ENCODE measurements at places on chromosomes 11 and 22.

GRCh38 chr22:20573176-20573832, 65.9 kb downstream of the MED15 start:
- no peak for DNase-seq

DNA sequence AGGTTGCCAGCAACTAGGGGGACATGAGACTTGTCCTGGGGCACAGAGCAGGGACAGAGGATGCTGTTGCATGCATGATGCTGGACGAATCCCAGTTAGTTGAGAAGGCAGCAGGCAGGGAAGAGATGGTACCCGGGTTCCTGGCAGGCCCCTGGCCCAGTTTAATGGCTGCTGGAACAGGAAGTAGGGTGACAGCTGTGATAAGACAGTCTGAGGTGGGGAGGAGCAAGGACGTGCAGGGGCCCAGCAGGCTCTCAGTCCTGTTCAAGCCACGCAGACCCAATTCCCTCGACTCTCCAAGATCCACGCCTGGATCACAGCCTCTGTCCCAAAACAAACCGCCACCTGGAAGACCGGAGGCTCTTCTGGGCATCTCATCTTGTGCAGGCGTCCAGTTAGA, 32.0 kb downstream of the LRRC10B start:
- no peak for DNase-seq

DNA sequence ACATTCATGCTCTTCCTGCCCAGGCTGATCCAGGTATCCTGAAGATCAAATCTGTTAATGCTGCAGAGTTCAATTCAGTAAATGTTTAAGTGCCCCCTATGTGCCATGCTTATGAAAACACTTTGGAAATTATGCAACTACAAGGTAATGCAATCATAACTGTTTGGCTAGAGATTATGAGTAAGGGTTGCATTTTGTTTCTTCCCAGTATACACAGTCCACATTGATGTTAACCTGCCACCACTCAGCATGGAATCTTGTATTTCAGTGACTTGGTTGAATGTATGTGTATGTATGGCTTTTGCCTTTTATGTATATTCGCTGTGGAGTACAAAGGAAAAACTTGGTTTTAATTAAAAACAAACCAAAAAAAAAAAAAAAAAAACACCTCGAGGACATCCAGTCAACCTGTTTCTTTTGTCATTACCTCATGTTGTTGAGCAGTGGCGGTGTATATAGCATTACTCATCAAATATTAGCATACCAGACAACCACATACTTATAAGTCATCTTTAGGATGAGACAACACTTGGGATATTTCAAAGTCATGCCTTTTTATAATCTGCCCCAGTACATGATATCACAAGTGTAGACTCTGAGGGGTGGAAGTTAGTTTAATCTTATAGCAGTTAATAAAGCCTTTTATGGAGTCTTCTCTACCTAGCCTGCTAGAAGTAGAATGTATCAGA, 86.1 kb upstream of the HORMAD2 start:
- DNase-seq = no peak

GRCh38 chr11:914747-915501, 4.3 kb upstream of the CHID1 start:
- DNase-seq = no peak

DNA sequence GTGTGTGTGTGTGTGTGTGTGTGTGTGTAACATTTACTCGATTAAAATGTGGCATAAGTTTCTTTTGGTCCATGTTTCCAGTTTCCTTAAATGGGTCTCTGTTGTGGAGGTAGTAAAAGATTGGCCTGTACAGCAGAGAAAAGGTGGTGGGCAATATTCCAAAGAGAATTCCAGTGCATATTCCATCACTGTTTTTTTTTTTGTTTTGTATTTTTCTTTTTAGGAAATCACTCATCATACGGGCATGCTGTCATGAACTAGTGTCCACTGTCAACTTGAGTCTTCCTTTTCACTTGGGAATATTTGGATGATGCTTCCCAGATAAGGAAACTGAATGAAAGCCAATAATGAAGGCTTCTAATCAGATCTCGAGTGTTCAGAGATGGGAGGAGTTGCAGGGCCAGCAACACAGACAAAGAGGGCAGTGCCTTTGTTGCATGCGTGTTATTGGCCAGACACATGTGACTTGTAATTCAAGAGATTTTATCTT, 95.2 kb upstream of the PDGFD start:
- DNase-seq = no peak

DNA sequence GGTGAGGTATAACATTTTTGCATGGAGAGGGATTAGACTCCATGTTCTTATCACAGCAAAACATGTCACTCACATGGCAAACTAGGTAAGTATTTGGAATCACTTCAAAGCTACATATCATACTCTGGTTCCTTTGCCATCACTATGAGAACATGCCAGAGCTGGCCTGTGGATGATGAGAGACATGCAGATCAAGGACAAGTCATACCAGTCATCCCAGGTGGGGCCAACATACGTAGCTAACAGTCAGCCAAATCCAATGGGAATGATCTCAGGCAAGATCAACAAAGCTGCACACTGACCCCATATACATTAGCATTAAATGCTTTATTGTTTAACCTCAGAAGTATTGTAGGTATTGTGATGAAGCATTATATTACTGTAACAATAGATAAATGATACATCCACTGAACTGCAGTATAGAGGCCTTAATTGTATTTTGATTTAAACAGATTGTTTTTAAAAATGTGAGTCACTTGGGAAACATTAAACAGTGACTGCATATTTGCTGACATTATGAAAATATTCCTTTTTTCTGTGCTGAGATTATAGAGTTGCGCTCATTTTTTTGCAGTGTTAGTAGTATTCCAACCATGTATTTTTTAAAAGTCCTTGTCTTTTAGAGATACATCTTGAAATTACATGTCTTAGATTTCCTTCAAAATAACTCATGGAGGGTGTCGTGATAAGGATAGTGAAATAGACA, 37.3 kb upstream of the ARL14EP start:
- no peak for DNase-seq

- no peak for DNase-seq
Measured at GRCh38 chr11:46272816-46273427, 4.5 kb upstream of the CREB3L1 start.

- DNase-seq = no peak
Measured at GRCh38 chr11:71995726-71996291, 2.9 kb upstream of the IL18BP start.

GRCh38 chr11:86186386-86186785, 58.2 kb upstream of the EED start:
- no peak for DNase-seq

- DNase-seq = peak; percentile 63
Measured at GRCh38 chr11:67303132-67303834, at the start of gene SSH3. Gene SSH3, plus strand, starts transcription at chr11:67303530. Its CDS starts 96 bp downstream, at chr11:67303626.

- DNase-seq = no peak
Measured at GRCh38 chr11:126862664-126863243, 137.8 kb downstream of the KIRREL3 start.

GRCh38 chr22:44449683-44450425, 48.2 kb downstream of the RTL6 start:
- DNase-seq = no peak

DNA sequence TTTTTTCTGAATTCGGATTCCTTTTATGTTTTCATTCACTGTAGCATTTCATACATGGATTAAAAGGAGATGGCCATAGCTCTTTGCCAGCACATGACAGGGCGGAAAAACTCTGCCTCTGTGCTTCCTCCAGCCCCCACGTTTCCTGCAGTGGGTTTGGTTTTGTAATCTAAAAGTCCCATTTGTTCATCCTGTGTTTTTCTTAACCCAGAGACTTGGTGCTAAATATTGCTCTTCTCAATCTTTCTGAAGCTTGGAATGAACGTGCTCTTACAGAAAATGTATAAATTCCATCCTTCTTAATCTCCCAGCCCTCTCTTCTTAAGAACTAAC, 89.9 kb downstream of the PPP6R3 start:
- peak; percentile 37 for DNase-seq

DNA sequence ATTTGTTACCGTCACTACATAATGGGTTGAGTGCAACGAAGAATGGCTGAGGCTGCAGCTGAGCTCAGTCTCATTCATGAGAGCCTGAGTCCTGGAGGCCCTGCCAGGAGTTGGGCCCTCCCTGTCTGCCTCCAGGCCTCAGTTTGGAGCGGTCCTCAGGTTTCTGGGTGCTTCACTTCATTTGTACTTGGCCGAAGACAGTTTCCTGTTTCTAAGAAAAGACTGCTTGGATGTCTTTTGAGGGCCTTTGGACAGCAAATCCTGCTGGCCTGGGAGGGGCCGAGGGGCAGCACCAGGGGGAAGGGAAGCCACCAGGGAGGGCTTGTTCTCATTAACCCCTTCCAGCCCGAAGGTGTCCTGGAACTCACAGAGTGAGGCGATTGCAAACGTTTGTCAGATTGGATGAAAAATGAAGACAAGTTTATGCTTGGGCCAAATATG, 163.1 kb downstream of the ETS1 start:
- DNase-seq = no peak

DNA sequence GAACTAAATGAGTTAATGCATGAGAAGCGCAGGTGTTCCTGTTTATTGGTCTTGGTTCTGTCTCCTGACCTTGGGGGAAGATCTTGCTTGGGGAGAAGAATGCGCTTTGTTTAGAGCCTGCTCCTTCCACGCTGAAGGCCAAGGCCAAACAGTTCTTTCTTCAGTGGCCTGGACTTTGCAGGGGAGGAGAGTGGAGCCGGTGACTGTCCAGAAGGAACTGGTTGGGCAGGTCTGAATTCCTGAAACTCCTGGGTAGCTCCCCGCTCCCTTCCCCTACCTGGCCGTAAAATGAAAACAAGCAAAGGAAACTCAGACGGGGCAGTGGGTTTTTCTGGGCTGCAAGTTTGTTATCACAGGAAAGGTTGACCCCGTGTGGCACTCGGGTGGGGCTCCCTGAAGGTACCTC, 3.6 kb downstream of the ARHGAP8 start:
- DNase-seq = no peak

DNA sequence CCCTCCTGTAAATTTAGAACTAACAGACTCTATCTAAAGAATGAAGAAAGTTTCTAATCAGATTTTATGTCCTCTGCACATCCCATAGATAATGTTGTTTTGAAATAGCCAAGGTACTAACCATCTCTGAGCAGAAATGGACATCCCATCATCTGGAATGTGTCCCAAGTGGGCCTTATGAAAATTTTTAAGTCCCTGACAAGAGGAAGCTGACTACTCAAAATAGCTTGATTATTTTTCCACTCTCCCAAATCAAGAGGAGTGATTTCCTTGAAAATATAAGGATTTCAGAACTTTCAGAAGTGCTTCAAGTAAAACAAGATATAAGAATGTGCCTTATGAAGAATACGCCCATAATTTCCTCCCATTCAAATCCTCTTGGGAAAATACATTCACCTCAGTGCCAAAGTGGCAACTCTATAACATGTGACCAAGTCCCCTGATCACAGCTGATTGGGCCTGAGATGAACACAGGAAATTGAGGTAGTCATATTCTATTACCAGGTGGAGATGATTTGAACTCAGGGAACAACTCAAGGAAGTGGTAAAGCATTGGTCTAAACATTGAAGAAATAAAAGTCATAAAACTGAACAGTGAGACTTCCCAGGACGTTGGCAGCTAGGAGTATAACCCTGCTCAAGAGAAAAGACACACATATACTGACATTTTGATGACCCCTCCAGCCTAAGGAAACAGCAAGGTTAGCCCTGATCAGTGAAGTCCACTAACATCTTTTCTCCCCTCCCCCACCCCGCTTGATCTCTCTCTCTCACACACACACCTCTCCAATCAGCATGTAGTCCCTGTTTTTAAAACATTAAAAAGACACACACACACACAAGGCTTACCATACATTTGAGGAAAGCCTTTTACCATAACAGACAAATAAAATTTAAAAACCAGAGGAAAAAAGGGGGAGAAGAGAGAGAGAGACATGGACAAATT, 70.8 kb upstream of the TEAD1 start:
- DNase-seq = no peak

DNA sequence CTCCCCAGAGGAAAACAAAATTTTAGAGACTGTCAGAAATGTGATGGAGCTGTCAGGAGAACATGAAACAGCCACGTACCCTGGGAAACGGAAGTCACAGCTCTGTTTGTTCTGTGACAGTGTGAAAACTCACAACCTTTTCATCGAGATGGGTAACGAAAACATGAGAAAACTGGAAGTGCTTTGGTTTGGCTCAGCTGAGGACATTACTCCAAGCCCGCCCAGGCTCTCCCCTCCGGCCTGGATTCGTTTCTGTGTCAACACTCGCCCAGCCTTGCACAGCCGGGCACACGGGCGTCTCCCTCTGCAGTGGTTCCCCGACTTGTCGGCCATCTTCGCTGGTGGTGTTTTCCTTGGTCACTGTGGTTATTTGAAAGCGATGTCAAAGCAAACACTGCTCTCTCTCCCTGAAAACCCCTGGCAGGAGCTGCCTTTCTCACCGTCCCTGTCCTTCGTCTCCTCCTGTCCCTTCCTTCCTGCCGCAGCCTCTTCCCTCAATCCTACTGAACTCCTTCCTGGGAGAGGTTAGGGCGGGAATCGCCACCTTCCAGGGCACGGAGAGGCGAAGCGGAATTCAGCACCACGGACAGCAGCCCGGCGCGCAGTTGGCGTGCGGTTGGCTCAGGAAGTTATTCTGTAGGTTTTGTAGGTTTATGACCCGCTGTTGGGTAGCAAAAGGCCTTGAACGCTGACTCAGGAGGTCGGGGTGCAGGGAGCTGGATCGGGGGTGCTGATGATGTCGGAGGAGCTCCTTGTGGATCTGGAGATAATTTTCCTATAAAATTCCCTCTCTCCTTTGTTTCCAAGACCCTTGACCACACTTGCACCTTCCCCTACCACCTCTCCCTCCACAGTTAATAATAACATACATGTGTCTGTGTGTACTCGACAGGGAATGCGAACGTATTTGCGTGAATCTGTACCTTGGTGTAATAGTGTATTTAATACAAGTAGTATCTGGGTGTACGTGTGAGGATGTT, 13.1 kb upstream of the RPS19BP1 start:
- peak; percentile 78 for DNase-seq

DNA sequence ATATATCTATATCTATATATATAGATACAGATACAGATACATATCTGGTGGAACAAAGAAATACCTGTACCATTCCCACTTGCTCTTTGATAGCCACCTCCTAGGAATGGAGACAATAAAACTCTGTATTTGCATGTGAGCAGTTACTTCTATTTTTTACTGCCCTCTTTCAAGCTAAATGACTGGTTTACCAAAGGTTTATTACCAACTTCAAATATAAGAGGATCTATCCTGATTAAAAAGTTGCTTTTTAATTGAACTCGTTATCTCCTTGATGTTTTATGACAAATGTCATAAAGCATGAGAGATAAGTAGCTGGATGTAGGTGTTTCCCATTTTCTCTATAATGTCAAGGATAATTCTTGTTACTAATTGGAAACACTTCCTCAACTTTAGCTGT, 21.7 kb upstream of the GRIK4 start:
- DNase-seq = no peak
